NCI-H524 treated with DMSO at 0.1 percent for 48 hours (cell line): ENCODE measurements at places on chromosomes 11 and 22.

DNA sequence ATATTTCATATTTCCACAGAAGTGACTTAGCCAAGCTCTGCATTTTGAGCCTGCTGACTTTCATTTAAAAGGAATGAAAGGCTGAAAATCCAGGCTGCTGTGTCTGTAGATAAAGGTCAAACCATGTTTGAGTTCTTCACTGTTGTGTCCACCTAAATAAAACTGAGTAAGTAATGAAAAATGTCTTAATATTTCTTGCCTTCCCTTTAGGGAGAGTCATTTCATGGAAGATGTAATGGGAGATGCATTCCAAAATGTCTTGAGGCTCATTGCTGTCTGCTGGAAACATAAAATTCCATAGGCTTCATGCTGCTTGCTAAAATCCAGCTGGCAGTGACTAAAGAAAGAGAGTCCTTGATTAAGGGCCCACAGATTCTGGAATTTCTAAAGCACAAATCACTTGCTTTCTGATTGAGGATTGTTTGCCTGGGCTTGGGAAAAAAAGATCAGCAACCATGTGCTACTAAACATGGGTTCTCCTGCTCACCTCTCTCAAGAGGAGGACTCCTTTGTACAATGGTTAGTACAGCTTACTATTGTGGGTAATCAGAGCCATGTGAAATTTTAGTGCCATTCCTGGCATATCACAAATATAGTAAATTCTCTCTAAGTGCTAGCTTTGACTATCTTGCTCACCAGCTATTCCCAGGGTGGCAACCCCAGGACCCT lies 56.9 kb downstream of the PANX1 start:
- no peak for DNase-seq

GRCh38 chr22:38310518-38311322 lies 6.5 kb downstream of the CSNK1E start:
- no peak for DNase-seq

- no peak for DNase-seq
Measured at GRCh38 chr11:61270354-61271076, 24.6 kb downstream of the VWCE start.

DNA sequence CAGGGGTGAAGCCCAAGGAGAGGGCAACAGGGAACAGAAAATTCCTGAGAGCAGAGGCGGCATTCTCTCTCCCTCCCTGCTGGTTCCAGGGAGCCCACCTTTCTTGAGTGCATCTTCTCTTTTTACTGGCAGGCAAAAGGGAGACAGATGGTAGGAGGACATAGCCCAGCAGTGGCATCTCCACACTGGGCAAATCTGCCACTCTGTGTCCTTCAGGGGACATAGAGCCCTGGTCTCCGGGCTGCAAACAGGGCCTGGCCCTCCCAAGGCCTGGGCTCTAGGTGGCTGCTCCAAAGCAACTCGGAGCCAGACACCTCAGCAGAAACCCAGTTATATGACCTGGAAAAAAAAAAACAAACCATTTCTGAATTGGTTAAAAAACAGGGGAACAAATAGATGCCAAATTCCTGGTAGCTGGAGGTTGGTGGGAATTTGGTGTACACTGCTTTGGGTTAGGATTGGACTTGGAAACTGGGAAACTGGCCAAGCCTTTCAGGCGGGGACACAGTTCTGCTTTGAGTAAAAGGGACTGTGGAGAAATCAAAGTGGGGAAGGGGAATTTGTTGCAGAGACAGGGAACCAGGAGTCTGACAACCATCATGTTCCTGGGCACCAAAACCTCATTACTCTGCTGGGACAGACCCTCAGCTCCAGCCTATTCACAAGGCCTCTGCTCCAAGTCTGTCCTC lies 23.6 kb upstream of the DKK3 start:
- DNase-seq, result no peak
